ENCODE measurements at places on chromosomes 16 and 17.
A peak's percentile ranks its signal among the peaks of the same experiment; 100 is the strongest.

GRCh38 chr17:74670329-74670728 is 42.4 kb downstream of the CD300LF start:
- no peak for DNase-seq

DNA sequence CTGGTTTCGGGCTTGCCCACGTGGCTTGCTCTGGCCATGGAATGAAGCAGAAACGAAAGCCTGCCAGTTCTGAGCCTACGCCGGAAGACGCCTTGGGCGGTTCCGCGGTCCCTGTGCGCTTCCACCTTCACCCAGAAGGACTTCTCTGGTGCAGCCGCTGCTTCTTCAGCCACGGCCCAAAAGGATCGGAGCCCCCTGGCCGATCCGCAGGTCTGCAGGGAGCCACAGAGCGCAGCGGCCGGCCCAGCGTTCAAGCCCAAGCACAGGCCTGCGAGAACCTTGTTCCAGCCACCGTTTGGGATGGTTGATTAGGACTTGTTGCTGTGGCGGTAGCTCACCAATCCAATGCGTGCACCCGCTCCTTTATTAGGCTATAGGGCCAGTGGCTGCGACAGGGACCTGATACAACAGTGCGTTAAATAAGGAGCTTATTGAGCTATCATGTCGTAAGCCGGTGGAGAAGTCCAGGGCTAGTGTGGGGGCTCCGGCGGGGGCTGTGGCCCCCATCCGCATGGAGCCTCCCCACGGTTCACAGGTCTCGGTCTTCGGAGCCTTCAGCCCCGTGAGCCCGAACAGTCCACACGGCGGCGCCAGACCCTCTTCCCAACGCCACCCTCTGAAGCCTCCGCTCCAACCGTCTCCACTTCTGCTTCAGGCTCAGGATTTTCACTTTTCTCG is 10.2 kb upstream of the MPP2 start:
- no peak for DNase-seq

DNA sequence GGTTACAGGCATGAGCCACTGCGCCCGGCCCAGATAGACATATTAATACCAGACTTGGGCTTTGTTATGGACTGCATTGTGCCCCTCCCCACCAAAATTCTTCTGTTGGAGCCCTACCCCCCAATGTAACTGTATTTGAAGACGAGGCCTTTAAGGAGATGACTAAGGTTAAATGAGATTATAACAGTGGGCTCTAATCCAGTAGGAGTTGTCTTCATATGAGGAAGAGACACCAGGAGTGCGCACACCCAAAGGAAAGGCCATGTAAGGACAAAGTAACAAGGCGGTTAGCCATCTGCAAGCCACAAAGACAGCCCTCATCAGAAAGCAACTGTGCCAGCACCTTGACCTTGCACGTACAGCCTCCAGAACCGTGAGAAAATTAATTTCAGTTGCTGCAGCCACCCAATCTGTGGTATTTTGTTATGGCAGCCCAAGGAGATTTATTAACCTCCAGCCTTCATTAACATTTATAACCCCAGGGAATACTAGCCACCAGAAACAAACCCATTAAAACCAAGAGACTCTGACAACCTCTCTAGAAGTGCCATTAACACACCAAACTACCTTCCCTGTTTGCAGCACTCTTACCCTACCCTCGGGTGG is 107.6 kb downstream of the TTC19 start:
- no peak for DNase-seq

- DNase-seq, result no peak
Measured at GRCh38 chr17:54536306-54536705, 364.3 kb upstream of the TOM1L1 start.

- DNase-seq, result no peak
Measured at GRCh38 chr17:3896108-3896967, 3.5 kb upstream of the CAMKK1 start.

GRCh38 chr17:2222901-2223616 is 80.5 kb downstream of the SMG6 start:
- peak; percentile 19 for DNase-seq

DNA sequence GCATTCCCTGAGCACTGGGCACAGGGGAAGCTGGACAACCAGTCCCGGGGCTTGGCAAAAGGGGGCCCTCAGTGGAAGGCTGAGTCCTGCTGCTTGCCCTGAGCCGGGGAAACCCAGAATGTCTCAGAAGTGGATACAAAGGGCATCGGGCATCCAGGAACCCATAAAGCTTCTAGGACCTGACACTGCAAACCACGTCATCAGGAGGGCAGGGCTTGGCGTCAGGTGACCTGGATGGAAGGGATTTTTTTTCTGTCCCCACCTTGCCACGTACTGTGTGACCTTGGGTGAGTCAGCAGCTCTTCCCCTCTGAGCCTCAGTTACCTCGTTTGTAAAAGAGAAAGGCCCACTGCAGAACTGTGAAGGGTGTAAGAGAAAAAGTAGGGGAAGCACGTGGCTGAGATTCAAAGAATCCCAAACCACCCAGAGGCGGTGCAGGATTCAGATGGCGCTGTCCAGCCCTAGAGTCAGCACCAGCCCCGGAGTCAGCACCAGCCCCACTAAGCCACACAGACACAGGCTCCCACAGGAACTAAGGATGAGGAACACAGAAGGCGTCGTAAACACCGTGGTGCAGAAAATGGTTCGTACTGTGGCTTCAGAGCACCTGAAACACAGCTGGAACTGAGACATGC is 53.7 kb downstream of the C16orf95 start:
- DNase-seq, result no peak

- no peak for DNase-seq
Measured at GRCh38 chr16:87028481-87029320, 288.5 kb downstream of the C16orf95 start.

DNA sequence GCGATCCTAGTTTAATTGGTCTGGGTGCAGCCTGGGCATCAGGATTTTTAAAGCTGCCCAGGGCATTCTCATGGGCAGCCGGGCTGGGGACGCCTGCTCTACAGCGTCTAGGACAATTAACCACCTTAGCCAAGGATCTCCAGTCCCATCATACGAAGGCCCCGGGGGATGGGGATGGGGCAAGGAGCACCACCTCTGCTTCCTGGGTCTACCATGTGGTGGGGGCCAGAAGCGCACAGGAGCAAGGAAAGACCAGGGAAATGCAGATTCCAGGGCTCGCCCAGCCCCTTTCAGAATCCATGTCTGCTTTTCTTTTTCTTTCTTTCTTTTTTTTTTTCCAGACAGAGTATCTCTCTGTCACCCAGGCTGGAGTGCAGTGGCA is 29.3 kb downstream of the TBC1D16 start:
- no peak for DNase-seq

DNA sequence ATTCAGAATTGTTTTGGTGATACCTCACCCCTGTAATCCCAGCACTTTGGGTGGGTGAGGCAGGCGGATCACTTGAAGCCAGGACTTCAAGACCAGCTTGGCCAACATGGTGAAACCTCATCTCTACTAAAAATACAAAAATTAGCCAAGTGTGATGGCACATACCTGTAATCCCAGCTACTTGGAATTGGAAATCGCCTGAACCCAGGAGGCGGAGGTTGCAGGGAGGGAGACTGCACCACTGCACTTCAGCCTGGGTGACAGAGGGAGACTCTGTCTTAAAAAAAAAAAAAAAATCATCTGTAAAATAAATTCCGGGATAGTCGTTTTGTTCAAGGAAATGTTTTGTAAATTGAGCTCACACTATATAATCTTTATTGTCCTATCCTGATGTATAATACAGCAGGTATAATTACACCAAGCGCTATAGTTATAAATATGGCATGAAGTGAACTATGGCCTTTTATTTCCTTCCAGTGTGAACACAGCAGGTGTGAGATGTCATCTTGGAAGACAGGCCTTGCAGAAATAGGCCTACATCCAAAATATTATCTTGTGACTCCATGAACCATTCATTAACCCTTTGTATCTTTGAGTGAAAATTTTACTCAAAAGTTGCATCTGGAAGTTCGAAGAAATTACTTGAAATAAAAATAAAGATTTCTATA is 25.4 kb downstream of the PLA2G10 start:
- no peak for DNase-seq

DNA sequence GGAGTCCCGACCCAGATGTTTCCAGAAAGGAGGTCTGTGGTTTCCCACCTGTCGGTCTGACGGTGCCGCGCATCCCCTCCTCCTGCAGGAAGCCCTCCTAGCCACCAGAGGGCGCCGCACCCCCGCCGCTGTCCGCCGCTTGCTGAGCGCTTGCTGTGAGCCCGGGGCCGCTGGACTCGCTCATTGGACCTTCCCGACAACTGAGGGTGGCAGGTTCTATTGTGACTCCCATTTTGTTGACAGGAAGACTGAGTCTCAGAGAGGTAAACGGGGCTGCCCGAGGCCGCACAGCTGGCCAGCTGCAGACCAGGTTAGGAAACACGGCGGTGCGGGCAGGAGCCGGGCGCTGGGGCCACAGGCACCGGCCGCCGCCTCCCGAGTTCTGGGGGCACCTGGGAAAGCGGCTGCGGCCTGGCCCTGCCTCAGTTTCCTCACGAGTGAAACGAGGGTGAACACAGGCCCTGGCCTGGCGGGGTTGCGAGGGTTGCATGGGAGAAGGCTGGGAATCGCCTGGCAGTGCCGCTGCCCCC is 191.1 kb upstream of the CIBAR2 start:
- no peak for DNase-seq

GRCh38 chr16:52537516-52537915 is 9.4 kb downstream of the TOX3 start:
- no peak for DNase-seq

Measured in ELR (cell line).